ENCODE measurements at places on chromosomes 2 and 18. TPM values are rescaled to one million over a fixed set of nuclear protein-coding genes. Genes with fewer than 3 reads are reported as not detected.

DNA sequence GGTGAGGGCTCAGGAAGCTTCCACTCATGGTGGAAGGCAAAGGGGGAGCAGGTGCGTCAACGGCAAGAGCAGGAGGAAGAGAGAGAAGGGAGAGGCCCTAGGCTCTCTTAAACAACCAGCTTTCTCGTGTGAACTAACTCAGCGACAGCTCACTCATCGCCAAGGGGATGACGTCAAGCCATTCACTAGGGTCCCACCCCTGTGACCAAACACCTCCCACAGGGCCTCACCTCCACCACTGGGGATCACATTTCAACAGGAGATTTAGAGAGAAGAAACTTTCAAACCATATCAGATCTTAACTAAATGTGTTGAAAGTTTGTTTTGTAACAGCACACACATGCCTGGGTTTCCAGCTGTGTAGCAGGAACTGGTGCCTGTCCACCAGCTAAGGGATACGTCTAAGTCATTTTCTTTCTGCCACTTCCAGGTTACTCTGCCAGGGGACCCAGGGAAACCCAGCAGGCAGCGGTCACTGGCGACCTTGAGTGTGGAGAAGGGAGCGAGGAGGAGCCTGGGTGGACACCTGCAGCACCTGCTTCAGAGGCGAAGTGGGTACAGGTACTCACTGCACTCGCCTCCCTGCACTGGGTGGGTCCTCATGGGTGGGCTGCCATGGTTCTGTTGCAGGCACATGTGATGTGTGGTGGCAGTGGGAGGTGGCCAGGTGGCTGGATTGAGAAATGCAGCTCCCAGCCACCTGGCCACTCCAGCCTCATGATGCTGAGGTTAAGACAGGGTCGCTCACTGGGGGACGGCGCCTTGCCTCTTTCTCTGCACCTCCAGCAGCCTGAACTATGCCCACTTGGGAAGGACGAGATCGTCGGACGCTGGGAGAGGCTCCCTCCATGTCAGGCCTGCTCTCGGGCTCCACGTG is 8.4 kb upstream of the GPC1 start:
- no peak overlapping the region for H3K4me3 ChIP-seq
- H3K27me3 ChIP-seq = no peaks in the 10 kb centered on the region
- H3K27ac ChIP-seq = no peak overlapping the region
- H3K4me1 ChIP-seq = no peaks in the 10 kb centered on the region
- H3K36me3 ChIP-seq = no peaks in the 10 kb centered on the region
- DNase-seq = peak; percentile 30

- H3K4me3 ChIP-seq = no peak overlapping the region
- no peak for DNase-seq
- peaks cover 2% of the 10 kb centered on the region for H3K4me1 ChIP-seq
- H3K27ac ChIP-seq = no peak overlapping the region
These were observed 82.4 kb upstream of the TGIF1 start for GRCh38 chr18:3367491-3368091.

The POTEJ gene
- total RNA-seq = not detected

The KLHL30 gene
- 8.8 TPM for total RNA-seq

GRCh38 chr2:27263287-27264252 is 723 bp upstream of the SLC30A3 start:
- no peaks in the 10 kb centered on the region for H3K27me3 ChIP-seq
- peak overlapping the region; percentile 65 for H3K4me3 ChIP-seq
- no peak overlapping the region for H3K27ac ChIP-seq
- H3K36me3 ChIP-seq = no peaks in the 10 kb centered on the region
- DNase-seq = no peak

DNA sequence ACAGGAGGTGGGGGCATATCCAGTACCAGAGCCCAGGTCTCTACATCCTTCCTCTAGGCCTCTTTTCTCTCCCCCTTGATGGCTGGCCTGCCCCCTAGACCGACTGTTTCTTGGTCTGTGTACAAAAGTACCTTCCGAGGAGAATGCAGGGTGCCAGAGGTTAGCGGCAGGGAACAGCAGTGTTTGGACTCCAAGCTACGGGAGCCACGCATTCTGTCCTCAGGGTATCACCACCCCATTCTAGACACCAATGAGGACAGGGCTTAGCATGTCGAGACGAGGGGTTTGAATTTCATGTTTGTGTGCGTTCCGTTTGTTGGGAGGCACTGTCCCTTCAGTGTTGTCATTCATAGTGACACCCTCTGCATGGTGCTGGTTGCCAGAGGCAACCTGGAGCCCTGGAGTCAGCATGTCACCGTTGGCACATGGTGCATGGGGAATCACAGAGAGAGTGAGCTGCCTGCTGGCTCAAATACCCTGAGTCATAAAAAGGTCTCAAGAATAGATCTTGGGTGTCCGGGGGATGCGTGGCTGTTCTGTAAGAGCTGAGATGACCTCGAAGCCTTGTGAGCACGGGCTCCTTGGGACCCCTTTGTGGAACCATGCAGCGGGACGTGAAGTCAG is 57.2 kb upstream of the LDLRAD4 start:
- no peak overlapping the region for H3K27ac ChIP-seq
- H3K4me3 ChIP-seq = no peak overlapping the region
- H3K27me3 ChIP-seq = no peaks in the 10 kb centered on the region
- H3K4me1 ChIP-seq = no peaks in the 10 kb centered on the region
- DNase-seq = no peak

The MOCOS gene
- 4.4 TPM for total RNA-seq

The TNFAIP6 gene
- 5.2 TPM for total RNA-seq

- H3K4me1 ChIP-seq = no peaks in the 10 kb centered on the region
- peak; percentile 50 for DNase-seq
- no peaks in the 10 kb centered on the region for H3K27me3 ChIP-seq
- peak overlapping the region; percentile 55 for H3K4me3 ChIP-seq
These were observed 833 bp downstream of the AFG3L2 start for GRCh38 chr18:12376034-12376753.

The C1QL2 gene
- not detected for total RNA-seq

DNA sequence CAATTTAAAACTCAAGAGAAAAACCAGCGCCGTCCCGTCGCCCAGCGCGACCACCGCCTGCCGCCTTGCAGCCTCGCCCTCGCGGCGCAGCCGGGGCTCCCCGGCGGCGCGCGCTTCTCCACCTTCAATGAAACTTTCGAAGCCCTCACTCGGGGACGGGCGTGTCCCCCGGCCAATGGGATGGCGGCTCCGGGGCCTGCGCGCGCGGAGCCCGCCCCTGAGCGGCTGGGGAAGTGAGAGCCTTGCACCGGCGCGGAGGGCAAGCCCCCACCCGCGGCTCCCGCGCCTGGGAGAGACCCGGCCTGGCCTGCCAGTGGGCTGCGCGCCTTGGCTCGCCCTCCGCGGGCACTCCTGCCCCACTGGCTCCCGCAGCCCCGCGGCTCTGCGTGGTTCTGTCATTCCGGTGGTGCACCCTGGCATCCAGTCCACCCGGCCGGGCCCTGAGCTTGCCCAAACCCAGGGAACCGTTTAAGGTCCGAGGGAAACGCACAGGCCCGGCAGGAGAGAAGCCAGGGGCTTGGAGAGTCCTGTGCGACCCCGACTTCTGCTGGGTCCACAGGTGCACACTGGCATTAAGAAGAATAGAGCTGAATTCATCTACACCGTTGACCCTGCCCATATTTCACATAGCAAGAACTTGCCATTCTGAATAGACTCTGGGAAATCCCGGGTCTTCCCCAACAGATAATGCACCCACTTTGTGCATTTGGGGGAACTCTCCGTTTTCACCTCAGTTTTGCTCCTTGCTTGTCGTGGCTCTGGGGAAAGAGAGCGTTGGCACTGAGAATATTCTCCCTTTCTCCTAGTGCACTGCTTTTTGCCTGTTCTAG is at the start of gene PIEZO2:
TSS of gene PIEZO2 (minus strand) at position 129 of the 830 bp plus-strand sequence. CDS start 981 bp downstream, outside the sequence.
- peak; percentile 89 for DNase-seq
- no peaks in the 10 kb centered on the region for H3K27me3 ChIP-seq
- H3K4me1 ChIP-seq = no peaks in the 10 kb centered on the region
- H3K27ac ChIP-seq = no peak within 1 kb of the TSS

GRCh38 chr2:51111532-51111931 is 79.6 kb upstream of the NRXN1 start:
- no peaks in the 10 kb centered on the region for H3K4me1 ChIP-seq
- no peak overlapping the region for H3K27ac ChIP-seq
- no peaks in the 10 kb centered on the region for H3K27me3 ChIP-seq
- no peaks in the 10 kb centered on the region for H3K36me3 ChIP-seq
- DNase-seq = no peak
- H3K4me3 ChIP-seq = no peak overlapping the region

DNA sequence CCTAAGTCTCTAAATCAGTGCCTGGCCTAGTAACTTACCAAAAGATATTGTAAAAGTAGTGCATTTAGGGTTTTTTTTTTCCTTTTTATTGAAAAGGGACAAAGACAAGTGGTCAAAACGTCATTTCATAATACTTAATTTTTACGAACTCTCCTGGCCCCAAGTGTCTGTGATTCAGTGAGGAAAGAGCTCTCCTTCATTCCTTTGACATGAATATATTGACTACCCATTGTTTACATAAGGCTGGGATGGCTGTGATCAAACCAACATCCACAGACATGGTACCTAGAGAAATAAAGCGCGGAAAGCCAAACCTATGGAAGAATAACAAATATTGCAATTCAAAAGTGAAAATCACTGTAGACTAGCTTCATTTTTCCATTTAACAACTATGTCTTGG is 198.4 kb downstream of the BABAM2 start:
- H3K4me3 ChIP-seq = no peak overlapping the region
- H3K4me1 ChIP-seq = no peaks in the 10 kb centered on the region
- no peaks in the 10 kb centered on the region for H3K27me3 ChIP-seq
- DNase-seq = no peak
- no peaks in the 10 kb centered on the region for H3K36me3 ChIP-seq

DNA sequence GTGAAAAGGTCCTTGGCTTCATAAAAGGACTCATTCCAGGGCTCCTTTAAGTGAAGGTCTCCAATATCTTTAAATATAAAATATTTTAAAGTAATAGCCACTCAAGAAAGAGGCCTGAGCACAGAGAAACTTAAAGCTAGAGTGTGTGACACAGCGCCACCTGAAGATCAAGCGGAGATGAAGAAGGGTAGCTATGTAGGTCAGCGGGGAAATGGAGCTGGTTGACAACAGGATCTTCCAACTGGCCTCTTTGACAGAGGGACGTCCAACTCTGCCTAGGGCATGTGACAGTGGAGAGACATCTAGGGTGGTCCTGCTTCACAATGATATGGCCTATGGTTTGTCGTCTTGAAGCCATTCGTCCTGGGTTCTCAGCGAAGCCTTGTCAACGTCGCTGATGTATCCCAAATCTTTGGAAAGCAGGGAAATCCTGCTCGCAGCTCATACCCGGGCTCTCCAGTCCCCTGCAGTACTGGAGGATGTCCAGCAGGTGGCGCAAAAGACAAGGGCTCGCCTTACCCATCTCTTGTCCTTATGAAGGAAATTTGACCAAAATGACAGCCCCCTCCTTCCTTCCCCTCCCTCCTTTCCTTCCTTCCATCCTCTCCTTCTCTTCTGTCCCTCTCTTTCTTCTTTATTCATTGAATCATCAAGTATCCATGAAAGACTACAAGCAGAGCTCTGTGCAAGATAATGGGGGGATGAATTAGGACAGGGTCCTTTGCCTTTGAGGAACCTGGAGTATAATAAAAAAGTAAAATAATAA is 59.6 kb downstream of the LONRF2 start:
- no peaks in the 10 kb centered on the region for H3K4me1 ChIP-seq
- H3K27ac ChIP-seq = no peak overlapping the region
- H3K4me3 ChIP-seq = no peak overlapping the region
- peak; percentile 70 for DNase-seq

- H3K4me1 ChIP-seq = no peaks in the 10 kb centered on the region
- H3K4me3 ChIP-seq = no peak overlapping the region
- no peak overlapping the region for H3K27ac ChIP-seq
- no peaks in the 10 kb centered on the region for H3K36me3 ChIP-seq
- no peaks in the 10 kb centered on the region for H3K27me3 ChIP-seq
These were observed 201.2 kb downstream of the SLC4A10 start for GRCh38 chr2:161825429-161825828.

The EVX2 gene
- total RNA-seq = not detected

DNA sequence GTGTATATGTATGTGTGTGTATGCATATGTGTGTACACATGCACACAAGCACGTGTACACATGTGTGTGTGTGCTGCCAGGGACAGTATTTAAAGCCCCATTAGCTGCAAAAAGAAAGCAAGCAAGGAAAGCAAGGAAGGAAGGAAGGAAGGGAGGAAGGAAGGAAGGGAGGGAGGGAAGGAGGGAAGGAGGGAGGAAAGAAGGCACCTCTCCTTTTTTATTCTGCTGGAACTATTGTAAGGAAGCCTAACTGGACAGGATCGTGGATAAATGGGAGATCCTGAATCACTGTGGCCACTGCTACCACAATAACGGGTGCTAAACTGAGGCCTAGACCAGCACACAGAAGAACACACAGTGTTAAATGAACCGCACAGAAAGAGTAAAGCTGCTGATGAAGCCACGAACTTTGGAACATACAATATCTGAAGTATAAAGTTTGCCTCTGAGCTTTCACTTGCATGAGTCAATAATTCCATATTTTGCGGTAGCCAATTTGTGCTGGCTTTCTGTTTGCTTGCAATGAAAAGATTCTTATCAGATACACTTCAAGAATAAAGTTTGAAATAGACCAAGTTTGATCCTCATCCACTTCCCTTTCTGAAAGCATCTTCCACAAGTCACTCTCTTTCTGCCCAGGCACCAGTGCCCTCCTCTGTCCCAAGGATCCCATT is 15.5 kb downstream of the CACNB4 start:
- H3K4me3 ChIP-seq = no peak overlapping the region
- H3K36me3 ChIP-seq = no peaks in the 10 kb centered on the region
- H3K27ac ChIP-seq = no peak overlapping the region
- H3K4me1 ChIP-seq = no peaks in the 10 kb centered on the region

- no peaks in the 10 kb centered on the region for H3K36me3 ChIP-seq
- H3K27ac ChIP-seq = no peak overlapping the region
- DNase-seq = no peak
These were observed 683.4 kb upstream of the FSHR start for GRCh38 chr2:49837561-49838293.

DNA sequence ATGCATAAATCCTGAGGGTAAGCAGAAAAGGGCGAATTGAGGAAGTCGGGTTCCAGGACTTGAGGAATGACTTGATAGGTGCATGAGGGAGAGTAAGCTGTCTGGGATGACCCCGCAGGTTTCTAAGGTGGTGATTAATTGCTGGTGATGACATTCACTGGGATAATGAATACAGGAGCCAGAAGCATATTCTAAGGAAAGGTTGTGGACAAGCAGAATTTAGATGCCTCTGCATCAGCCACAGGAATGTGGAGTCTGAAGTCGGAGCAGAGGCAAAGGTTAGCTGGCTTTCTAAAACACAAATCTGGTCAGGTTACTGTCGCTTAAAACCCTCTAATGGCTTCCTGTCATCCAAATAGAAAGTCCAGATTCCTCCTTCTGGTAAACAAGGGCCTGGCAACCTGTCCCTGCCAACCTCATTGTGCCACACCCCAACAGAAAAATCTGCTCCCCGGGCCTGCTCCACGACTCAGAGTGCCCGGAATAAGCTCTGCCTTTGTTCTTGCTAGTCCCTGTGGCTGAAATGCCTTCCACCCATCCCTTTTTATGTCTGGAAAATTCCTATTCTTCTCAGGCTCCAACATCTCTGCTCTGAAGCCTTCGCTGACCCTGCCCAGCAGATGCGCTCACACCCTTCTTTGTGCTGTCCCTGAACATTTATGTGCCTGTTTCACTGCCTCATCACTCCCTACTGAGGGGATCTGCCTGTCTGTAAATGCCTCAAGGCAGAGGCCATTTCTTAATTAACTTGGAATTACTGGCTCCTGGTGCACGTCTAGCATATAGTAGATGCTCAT is 11.3 kb upstream of the TMEM214 start:
- no peak overlapping the region for H3K4me3 ChIP-seq
- no peaks in the 10 kb centered on the region for H3K4me1 ChIP-seq
- H3K27ac ChIP-seq = no peak overlapping the region
- DNase-seq = no peak
